ENCODE measurements at places on chromosomes 5 and 9. TPM values are rescaled to one million over a fixed set of nuclear protein-coding genes. Genes with fewer than 3 reads are reported as not detected.

DNA sequence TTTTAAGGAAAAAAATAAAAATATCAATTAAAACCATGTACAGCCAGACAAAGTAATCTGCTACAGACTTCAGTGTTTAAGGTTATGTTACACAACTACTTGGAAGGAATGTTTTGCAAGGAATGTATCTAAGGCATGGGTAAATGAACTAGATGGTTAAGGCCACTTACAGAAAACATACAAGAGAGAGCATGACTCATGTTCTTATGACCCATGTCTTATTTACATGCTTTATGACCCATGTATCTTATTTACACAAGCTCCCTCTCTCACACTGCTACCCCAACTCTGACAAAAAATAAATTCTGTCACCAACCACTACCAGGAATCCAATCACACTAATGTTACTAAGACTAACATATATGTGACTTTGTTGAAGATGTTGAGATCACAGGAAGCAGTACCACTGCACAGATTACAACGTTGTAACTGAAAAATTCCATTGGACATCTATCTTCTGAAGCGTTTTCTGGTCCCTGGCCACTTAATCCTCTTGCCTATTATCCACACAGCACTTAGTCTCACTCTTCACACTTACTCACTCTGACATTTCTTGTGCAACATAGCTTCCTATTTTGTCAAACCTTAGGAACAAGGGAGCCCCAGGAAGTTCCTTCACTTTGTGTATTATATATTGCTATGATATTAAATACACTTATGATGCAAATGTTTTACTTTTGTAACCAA is 1630.1 kb upstream of the C9orf72 start:
- no peak for DNase-seq

- no peak for DNase-seq
Measured at GRCh38 chr5:142313682-142314081, 11.1 kb downstream of the SPRY4 start.

DNA sequence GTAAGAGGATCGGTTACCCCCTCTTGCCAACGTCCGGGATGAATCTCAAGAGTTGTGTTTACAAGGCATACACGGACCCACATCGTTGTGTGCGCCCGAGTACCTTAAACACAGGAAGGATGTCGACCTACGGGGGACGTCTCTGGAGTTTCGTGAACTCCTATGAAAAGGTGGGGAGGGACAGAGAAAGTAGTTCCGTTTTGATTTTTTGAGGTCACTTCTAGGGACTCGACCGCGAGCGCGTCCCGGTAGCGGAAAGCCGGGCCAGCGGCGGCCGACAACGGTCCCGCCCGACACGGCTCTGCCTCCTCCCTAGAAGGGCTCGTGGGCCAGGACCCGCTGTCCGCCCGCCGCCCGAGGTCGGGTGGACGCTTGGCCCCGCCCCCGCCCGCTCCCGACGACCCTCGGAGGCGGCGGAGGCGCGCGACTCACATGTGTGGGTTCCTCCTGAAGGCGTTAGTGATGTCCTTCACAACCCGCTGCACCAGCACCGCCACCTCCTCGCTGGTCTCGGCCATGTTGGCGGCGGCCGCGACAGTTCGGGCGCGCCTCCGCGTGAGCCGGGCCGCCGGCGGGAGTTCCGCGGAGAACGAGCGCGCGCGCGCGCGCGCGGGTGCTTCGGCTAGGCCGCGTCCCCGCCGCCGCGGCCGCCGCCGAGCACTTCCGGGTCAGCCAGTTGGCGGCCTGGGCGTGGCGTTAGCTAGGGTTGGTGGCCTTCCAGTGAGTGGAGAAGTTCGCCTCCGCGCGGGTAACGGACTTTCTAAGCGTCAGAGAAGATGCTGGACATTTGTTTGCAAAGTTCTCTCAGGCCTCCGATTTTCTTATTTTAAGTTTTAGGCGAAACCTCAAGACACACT is at the start of gene PTAR1:
TSS of gene PTAR1 (minus strand) at position 591 of the 857 bp plus-strand sequence. CDS start at position 518, 73 bp downstream.
- DNase-seq: peak; percentile 86

DNA sequence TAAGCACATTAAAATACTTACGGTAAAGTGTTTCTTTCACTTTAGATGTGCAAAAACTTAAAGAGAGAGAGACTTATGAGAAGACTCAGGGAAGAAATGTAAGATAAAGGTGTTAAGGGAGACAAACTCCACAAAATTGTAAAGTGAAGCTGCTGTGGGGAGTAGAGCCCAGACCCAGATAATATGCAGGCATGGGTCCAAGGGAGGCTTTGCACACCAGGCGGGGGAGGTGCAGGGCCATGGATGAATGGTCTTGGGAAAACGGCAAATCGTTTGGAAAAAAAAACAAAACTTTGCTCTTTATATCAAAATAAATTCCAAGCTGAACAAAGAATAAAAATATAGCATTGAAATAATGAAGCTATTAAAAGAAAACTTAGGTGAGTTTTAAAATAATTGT is 9.1 kb downstream of the SYK start:
- DNase-seq: no peak

GRCh38 chr9:97852399-97853055 is 499 bp upstream of the FOXE1 start:
- DNase-seq: no peak

GRCh38 chr5:109192555-109193281 is 217.1 kb downstream of the PJA2 start:
- DNase-seq: no peak

- no peak for DNase-seq
Measured at GRCh38 chr5:14753292-14753691, 88.8 kb downstream of the OTULIN start.

CLK4 gene
- 13.3 TPM for total RNA-seq

DNA sequence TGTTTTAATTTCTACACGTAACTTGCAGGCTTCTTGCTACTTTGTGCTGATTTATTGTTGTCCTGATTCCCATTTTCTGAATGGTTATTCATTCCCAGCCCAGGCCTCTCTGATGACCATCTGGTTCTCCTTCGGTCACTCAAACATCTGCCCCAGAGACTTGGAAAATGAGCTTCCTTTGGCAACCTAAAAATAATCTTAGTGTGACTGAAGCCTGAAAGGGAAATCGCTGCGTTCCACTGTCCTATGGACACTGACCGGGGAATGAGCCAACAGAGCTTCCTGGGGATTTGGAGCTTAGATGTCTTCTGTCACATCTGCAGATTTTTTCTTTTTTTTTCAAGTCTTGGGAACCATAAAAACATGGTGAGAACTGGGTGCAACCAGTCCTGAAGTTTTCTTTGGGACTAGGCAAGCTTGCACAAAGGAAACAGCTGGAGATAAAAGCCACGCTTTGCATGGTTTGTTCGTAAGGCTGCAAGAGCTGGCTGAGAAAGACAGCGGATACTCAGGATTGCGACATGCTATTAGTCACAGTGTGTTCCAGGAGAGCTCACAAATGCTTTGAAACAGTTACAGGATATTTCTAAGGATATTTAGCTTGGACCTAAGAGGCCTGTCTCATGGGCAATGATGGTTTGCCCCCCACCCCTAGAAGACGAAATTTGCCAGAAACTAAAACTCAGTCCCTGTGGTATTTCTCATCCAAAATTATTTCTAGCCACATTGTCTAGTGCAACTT is 146.2 kb downstream of the GOLPH3 start:
- peak; percentile 98 for DNase-seq

SPINK7 gene
- total RNA-seq: not detected

DNA sequence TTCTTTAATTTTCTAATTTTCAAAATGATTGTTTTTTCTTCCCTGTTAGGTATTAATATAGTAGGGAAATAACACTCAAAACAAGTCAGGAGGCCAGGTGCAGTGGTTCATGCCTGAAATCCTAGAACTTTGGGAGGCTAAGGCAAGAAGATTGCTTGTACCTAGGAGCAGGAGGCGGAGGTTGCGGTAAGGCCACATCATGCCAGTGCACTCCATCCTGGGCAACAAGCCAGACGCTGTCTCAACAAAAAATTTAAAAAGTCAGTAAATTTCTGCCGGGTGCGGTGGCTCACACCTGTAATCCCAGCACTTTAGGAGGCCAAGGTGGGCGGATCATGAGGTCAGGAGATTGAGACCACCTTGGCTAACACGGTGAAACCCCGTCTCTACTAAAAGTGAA is 10.2 kb upstream of the CDK7 start:
- no peak for DNase-seq

ZER1 gene
- total RNA-seq: 24.5 TPM

DNA sequence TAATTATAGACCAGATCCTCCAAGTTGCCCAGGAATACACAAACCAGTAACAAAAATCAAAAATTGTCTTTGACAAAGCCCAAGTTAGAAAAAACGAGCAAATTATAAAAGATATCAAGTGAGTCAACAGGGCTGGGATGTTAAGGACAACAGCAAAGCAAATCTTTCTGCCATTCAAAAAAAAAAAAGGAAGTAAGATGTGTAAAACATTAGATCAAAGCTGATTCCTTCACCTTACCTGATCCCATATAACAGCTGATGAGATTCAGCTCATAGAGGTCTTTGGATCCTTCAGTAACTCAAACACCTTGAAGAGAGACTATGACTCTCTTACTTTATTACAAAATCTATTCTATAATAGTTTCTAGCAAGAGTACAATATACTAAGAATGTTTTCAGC is 100.9 kb downstream of the STRBP start:
- DNase-seq: no peak

- no peak for DNase-seq
Measured at GRCh38 chr5:133387621-133388020, 224.7 kb downstream of the FSTL4 start.

DNA sequence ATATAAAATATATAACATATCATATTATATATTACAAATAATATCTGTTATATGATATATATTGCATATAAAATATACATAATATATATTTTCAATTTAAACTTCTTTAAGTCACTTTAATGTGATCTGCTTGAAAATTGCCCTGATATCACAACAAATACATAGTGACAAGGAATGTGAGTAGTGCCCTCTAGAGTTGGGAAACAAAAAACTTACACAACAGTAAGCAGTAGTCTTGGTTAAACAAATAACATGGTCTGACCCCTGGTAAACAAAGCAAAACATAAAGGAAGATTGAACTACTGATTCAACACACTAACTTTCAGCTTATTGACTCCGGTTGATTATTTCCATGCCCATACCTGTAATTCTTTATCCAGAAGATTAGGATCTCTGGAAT is 188.3 kb upstream of the NMUR2 start:
- peak; percentile 5 for DNase-seq

DNA sequence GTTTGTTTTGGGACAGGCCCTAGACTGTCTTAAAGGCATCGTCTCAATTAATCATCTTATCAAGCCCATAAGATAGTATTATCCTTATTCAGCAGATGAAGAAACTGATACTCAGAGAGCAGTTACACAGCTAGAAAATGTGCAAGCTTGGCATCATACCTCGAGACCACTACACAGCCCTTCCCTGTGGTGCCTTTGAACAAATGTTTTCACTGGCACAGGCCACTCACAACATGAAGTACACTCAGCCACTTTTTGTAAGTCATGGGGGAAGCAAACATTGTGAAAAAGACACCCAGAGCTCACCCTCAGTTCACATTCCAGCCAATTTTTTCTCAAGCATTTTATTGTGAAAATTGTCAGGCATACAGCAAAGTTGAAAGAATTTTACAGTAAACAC is 122.5 kb downstream of the WDR41 start:
- DNase-seq: no peak

MAP1B gene
- total RNA-seq: 197 TPM

SOX30 gene
- not detected for total RNA-seq

DNA sequence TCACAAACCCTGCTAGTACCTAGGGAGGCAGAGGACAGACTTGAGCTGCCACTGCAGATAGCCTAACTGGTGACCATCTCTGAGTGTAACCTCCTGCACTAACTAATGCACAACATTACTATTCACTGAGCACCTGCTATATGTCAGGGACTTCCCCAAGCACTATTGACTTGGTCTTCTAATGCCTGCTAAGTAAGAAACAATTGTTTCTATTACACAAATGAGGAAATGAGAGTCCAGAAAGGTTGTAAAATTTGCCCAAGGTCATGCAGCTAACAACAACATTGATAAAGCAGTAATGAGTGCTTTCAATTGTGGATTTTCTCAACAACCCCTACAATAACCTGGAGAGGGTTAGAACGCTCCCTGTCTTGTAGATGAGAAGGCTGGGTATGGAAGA is 183.7 kb downstream of the ZNF462 start:
- DNase-seq: no peak

RNF44 gene
- 10.5 TPM for total RNA-seq

SLC34A3 gene
- not detected for total RNA-seq

SUSD1 gene
- 6.8 TPM for total RNA-seq

DNA sequence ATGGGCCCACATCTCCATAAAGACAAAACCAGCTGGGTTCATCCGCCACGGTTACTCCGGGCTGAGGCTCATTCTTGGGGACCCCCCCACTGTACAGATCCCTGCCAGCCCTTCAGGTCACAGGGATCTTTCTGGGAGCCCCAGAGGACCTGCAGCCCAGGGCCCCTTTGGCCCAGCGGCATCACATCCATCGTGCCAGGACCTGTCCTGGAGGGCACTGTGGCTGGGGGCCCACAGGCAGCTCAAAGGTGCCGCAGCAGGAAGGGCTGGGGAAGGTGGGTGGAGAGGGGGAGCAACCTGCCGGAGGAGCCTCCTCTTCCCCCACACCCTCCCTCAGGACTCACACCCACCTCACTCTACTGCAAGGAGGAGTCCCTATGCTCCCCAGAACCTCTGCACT is 252.8 kb downstream of the ROR2 start:
- no peak for DNase-seq

DNA sequence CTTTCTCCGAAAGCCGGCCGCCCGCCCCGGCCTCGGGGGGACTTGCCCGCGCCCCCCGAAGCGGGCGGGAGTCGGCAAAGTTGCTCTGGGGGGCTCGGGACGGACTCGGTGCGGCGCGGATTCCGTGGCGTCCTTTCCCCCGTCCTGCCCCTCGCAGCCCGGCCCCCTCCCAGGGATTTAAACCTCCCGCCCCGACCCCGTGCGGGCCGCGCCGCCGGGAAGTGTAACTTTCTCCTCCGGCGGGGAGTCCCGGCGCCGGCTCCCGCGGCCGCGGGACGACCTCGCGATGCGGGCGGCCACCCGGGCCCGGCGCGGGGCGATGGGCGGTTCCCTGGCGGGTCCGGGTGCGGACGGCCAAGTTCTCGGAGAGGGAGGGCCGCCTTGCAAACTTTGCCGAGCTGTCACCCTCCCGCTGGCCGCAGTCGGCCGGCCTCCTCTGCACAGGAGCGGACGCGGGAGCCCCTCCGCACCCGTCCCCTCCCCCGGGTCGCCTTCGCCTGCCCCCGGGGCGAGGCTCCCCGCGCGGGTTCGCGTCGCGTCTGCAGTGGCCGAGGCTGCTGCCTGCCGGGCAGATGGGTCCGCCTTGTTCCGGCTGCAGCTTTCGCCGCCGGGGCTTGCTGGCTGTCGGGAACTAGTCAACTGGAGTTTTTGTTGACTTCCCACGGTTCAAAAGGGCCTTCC is 732 bp downstream of the PBX3 start:
- no peak for DNase-seq

PCDHGA9 gene
- total RNA-seq: 0.64 TPM

- DNase-seq: peak; percentile 49
Measured at GRCh38 chr9:120876842-120877240, at the start of gene PHF19. Gene PHF19, minus strand, starts transcription at chr9:120877188. Its CDS starts 2,447 bp downstream, at chr9:120874741.

PCDHB9 gene
- 3.1 TPM for total RNA-seq

- no peak for DNase-seq
Measured at GRCh38 chr5:9335754-9336495, 209.9 kb downstream of the SEMA5A start.

DNA sequence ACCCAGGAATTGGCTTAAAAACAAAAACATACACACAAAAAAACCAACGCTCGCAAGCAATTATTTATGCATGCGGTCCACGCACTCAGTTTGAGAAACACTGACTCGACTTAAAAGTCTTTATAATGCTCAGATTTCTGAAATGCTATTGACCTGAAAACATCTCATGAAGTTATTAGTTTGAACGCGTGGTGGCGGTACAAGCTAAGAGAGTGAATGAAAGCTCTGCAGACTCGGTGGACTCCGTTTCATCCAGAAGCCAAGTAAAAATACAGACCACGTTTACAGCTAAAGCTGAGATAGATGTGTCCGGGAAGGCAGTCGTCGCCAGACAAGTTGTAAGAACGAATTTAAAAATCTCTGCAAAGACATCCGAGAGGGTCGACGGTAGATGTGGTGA is at the start of gene PCDHB6:
TSS of gene PCDHB6 (plus strand) at position 246 of the 400 bp plus-strand sequence. CDS start 201 bp downstream, outside the sequence.
- DNase-seq: peak; percentile 45
